ENCODE measurements at places on chromosomes 5 and 9.

- no peak for DNase-seq
Measured at GRCh38 chr9:135888766-135889394, 18.5 kb downstream of the CAMSAP1 start.

- no peak for DNase-seq
Measured at GRCh38 chr9:70635790-70636189, 221.3 kb upstream of the KLF9 start.

- DNase-seq, result no peak
Measured at GRCh38 chr9:114799925-114800324, 5.9 kb downstream of the TNFSF15 start.

DNA sequence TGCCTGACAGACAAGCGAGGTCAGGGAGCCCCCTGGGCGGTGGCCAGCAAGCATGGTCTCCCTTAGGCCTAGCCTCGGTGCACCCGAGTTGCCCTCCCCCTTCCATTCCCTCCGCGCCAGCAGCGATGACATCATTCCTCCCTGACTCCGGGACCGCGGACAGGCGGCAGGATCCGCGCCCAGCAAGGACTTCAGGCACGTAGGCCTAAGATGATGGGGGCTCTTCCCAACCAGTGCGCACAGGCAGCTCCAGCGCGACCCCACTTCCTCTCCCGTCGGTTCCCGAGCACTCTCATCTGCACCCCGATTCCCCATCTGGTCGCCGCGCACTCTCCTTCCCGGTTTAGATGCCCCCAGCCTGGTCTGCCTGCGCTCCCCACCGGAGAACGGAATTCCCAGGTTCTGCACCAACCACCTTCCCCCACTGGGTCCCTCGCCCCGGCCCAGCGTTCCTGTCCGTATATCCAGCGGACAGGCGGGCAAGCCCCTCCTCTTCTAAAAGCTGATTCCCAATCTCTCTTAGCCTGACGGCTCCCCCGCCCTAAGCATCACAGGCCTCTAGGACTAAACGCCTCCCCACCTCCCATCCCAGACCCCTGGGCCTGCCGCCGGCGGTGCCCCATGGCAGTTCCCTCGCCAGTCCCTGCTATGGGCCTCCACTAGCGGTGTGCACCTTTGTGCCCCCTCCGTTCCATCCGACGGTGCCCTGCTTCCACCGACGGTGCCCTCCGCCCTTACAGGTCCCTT, 931 bp downstream of the FAM219A start:
- DNase-seq, result peak; percentile 73

DNA sequence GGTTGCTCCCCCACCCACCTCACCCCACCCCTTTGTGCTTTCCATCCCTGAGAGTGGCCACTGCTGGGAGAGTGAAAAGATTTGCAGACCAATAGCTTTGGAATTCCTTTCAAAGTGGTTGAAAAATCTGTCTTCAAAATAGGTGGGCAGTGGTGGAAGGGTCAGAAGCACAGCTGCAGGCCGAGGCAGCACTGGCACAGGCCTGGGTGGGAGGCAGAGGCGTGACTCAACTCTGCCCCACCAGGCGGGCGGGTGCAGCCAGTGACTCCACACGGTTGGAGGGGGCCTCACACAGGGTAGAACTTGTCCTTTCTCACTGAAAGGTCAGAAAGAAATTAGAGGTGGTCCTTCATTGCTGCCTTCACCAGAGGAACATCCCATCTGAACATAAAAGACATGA, 214.9 kb upstream of the TBCA start:
- DNase-seq, result no peak

- DNase-seq, result no peak
Measured at GRCh38 chr9:91141407-91141965, 220.2 kb downstream of the AUH start.

- DNase-seq, result no peak
Measured at GRCh38 chr9:88949425-88949824, 41.8 kb upstream of the S1PR3 start.

DNA sequence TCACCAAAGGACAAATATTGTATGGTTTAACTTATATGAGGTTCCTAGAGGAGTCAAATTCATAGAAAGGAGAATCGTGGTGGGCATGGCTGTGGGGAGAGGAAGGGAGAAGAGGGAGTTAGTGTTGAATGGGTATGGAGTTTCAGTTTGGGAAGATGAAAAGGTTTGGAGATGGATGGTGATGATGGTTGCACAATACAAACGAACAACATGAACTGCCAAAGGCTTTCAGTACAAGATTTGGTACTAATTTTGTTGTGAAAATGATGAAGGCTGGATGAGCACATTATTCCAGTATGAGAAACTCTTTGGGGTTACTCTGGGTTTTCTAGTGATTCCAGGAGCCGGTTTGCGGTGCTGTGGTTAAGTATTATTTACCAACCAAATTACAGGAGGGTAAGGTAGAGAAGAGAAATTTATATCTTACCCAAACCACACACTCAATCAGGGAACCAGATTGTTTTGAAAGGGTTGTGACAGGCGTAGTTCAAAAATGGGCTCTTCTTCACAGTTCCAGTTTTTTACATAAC, 112.0 kb upstream of the TBC1D2 start:
- no peak for DNase-seq

- DNase-seq, result no peak
Measured at GRCh38 chr5:53257806-53258373, 148.3 kb upstream of the MOCS2 start.

DNA sequence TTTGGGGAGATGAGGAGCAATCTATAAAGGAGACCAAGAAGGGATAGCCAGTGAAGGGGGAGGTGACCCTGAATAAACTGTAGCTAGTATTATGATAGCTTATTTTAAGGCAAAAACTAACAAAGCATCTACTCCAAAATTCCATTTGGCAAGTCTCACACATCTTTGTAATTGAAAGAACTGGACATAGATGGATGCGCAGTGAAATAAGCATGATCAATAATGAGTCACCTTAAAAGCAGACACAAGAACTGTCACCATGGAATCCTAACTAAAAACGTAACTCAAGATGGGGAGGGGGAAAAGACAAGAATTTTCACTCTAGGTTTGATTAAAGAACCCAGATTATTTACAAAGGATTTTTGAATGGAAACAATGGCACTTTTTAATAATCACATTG, 164.5 kb downstream of the MED27 start:
- no peak for DNase-seq

DNA sequence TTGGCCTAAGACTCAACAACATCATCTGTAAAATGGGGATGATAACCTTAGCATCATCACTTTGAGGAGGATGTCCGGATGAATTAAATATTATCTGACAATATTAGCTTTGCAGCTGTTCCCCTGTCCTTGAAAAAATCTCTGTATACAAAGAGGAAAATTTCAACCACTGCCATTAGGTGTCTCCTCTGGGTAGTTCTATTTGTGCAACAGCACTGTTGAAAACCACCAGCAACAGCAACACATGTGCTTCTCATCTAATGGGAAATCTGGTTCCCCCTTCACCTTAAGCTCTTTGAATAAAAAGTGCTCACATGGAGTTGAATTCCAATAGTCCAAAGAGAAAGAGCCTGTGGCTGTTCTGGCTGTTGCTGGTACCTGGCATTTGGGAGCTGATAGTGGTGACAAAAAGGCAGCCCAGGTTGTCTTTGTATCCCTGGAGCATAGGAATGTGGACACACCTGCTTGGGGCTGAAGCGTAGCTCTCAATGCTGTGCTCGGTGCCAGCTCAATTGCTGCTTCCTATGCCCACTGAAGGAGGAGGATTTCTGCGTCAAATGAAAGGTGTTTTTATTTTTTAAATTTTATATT, 322.1 kb upstream of the MSX2 start:
- no peak for DNase-seq

GRCh38 chr9:91885746-91886413, 64.1 kb downstream of the ROR2 start:
- DNase-seq, result no peak

GRCh38 chr5:127870914-127871313, 167.7 kb downstream of the CCDC192 start:
- no peak for DNase-seq

DNA sequence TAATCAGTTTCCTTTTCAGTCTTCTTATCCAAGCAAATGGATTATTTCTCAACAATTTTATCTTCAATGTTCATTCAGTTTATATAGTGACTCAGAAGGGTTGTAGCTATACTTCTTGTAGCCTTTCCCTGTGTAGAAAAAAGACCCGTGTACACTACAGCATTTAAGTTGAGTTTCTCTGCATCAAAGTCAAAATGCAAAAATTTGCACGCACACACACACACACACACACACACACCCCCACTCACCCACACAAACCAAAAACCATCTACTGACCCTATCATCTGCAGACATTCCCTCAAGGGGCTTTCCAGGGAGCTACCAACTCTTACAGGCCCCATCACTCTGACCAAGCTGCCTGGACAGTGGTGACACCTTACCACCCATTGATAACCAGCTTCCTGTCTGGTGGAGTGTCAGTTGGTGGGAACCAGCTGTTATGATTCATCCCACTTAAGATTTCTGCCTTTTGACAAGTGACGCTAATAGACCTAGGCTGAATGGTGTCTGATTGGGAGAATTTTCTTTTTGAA, 12.2 kb upstream of the ELL2 start:
- DNase-seq, result no peak

DNA sequence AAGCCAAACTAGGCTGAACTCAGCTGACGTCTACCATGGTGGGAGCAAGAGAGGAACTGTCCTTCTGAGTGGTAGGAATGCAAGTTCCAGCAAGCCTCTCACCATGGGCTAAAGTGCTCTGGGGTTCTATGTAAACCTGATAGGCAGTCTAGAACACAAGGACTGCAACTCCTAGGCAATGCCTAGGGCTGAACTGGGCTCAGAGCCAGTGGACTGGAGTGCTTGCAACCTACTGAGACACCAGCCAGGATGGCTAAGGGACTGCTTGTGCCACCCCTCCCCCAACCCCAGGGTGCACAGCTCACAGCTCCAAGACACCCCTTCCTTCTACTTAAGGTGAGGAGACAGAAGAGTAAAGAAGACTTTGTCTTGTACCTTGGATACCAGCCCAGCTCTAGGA, 12.1 kb upstream of the RCL1 start:
- no peak for DNase-seq

DNA sequence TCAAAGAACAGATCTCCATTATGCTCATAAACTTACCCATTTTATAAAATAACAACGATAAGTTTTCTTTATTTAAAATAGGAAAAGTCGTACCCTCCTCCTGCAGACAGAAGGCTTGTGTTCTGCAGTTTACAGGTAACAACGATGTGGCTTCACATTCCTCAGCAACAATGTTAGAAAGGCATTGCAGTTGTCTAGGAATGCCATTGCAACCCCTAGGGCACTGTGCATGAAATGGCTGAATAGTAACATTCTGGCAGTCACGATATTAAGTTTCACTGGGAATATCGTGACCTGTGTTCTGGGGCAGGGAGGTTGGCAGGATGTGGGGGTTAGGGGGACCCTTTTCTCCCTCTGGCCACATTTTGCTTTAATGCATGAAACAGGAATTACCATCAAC, 331.9 kb downstream of the DEPDC1B start:
- DNase-seq, result no peak

- DNase-seq, result no peak
Measured at GRCh38 chr9:27571011-27571410, 2.3 kb downstream of the C9orf72 start.

- peak; percentile 75 for DNase-seq
Measured at GRCh38 chr9:127537792-127538191, 74.3 kb upstream of the STXBP1 start.

GRCh38 chr9:122378236-122378635, 7.4 kb downstream of the PTGS1 start:
- DNase-seq, result no peak

GRCh38 chr9:91949392-91949945, 559 bp downstream of the ROR2 start:
- no peak for DNase-seq

DNA sequence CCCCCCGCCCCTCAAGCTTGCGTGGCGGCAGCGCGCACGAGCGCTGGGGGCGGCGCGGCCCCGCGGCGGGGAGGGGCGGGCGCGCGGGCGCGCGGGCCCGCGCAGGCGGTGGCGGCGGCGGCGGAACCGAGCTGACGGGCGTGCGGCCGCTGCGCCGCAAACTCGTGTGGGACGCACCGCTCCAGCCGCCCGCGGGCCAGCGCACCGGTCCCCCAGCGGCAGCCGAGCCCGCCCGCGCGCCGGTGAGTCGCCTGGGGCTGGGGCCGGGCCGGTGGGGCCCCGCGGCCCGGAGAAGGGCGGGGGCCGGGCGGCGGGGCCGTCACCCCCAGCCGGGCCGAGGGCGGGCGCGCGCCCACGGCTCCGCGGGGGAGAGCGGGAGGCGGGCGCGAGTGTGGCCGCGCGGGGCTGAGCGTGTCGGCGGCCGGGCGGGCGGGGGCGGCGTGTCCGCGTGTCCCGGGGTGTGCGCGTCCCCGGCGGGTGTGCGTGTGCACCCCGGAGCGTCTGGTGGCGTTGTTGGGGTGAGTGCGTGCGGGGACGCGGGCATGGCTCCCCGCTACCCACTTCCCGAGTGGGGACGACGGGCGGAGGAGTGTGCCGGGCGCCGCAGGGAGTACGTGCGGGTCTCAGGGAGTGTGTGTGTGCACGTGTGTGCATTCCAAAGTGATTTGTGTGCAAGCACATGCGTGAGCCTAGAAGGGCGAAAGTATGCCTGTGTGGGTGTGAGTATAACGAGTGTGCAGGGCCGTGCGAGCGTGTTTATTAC, at the start of gene NEK6:
Gene NEK6, plus strand, starts transcription at position 106 of the 763 bp plus-strand sequence. CDS start 44,016 bp downstream, outside the sequence.
- DNase-seq, result peak; percentile 56

- DNase-seq, result no peak
Measured at GRCh38 chr5:150181766-150182545, 7.9 kb upstream of the SLC6A7 start.

DNA sequence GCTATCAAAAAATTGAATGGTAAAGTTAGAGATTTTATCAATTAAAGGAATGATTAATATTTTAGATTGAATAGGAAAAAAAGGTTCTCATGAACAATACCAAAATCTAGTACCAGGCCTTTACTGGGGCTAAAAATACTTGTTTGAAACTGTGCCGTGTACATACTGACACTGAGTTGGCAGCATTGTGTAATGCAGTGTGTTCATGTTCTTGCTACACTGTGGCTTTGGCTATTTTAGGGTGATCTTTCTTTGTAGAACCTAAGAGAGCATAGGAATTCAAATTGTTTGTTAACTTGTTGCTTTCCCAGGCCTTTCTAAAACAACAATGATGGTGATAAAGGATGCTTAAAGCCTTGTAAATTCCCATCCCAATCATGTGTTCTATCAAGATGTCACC, 80.9 kb downstream of the KIF4B start:
- no peak for DNase-seq

- DNase-seq, result peak; percentile 85
Measured at GRCh38 chr5:177472460-177473442, 683 bp downstream of the DBN1 start.

GRCh38 chr9:115225459-115226116, 107.6 kb upstream of the TNC start:
- no peak for DNase-seq

DNA sequence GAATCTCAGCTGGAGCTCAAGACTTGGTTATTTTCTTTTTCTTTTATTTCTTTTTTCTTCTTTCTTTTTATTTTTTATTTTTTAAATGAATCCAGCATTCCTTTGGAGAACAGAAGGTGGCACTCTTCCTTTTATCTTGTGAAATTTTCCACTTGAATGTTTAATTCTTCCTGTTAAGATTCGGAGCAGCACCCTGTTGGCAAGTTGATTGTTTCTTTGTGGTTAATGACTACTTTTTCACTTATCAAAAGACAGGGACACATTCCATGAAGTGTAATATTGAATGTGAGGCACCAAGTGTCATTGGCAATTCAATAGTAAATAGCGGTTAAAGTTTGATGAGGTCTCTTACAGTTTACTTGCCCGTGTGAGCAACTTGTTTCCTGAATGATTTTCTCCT, 240.5 kb upstream of the CHD1 start:
- DNase-seq, result no peak

Data from 8988T (cell line).